ENCODE measurements at places on chromosomes 12 and 14.

DNA sequence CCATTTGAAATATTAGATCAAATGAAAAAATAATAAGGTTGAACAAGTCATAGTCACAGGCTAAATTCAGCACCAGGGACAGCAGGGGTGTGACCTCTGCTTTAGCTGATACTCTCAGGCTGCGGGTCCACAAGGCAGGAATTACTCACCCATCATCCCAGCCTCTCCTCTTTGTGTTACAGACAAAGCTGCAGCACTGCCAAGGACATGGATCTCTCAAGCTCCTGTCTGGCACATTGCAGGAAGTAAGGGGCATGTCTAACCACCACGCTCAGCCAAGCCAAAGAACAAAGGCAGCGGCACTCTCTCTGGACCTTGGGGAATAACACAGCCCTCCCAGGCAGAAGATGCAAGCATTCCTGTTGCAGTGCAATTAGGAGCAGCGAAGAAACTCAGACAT, 783.8 kb downstream of the VRK1 start:
- DNase-seq: no peak

- DNase-seq: no peak
These were observed 10.1 kb downstream of the ZFYVE26 start for GRCh38 chr14:67806246-67806645.

DNA sequence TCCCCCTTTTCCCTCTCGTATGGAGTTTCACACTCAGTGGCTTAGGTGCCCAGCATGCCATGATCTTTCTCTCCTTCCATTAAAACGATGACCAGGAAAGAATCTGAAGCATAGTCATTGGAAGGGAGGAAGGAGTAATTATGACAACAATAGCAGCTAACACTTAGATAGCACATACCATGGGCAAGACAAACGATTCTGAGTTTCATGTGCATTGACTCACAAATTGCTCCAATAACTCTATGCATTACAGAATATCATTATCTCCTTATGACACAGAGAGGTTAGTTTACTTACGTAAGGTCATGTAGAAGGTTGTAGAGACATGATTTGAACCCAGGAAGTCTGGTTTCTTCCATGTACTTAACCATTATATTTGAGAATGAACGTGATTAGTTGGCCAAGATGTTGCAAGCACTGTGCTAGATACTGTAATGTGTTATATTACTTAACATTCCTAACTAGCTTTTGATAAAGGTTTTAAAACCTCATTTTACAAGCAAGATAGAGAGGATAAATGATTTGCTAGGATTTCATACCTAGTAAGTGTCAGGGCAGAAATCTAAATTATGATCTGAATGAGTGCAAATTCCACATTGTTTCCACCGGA, 162.4 kb downstream of the CAND1 start:
- DNase-seq: no peak

- no peak for DNase-seq
These were observed 21.9 kb downstream of the SLCO1C1 start for GRCh38 chr12:20716985-20717384.

Data from glomerular endothelial cell (primary cell).